ENCODE measurements at places on chromosomes 3 and 15.

GRCh38 chr3:40247714-40248454, 61.6 kb upstream of the EIF1B start:
- DNase-seq = no peak

GRCh38 chr15:45664451-45664850, 29.6 kb downstream of the SQOR start:
- DNase-seq = peak; percentile 45

DNA sequence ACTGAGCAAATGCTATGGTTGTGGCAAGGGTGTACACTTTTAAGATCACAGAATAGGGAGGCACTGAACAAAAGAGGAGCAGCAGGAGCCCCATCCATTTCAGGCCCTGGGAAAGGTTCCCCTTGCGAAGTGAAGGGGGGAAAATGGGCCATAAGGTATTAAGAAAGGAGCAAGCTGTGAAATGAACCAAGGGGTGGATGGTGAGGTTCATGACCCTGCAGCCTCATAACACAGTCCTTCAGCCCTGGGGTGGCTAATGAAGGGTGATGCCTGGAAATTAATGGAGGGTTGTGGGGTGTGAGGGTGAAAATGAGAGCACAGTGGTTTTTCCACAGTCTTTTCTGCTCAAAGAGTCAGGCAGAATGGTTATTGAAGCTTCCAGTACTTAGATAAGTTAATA, 150.1 kb downstream of the PDZRN3 start:
- DNase-seq = no peak

DNA sequence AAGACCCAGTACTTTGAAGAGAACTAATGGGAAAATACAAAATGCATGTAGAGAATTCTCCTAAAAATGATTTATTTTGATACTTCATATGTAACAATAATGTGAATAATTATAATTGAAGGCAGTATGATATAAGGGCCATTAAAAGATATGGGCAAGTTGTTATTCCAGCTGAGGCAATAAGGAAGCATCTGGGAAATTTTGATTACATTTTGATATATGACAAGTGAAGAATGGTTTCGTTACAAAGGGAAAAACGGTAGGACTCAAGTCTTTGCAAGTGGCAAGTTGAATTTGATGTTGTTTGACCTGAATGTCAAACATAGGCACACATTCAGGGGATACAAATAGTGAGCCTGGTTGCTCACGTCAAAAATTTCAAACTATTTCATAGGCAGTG, 137.9 kb upstream of the TP63 start:
- no peak for DNase-seq

DNA sequence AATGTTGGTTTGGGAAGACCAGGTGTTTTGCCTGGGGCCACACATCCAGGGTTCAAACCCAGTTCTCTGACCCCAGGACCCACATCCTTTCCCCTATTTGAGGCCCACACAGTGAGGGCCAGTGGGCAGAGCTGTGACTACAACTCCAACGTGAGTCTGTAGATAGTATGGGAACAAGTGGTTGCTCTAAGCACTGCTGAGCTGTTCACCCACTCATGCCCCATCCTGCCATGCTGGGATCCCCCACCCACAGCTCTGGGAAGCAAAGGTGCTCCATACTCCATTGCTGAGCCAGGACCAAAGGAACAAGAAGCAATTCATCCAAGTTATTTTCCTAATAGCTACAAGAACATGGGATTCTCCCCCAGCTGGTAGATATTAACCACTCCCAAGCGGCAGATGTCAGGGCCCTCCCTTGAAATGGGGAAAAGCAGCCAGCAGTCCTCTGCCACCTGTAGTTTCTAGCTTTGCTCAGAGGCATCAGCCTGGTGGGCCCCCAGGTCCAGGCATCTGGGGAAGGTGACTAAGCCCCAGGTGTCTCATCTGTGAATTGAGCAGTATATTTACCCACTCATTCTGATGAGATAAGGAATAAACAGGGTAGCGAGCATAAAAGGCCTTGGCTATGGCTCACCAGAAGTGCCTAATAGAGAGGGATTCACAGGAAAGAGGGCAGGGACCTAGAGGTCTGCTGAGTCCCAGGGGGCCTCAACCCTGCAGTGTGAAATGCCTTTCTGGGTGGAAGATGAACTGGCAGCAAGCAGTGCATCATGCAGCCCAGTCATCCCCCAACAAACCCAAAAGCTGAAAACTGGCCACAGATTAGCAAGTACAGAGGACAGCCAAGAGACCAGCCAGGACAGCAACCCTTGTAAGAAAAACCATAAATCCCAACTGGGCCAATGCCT, 33.4 kb downstream of the POC1A start:
- DNase-seq = no peak

- peak; percentile 63 for DNase-seq
Observed at GRCh38 chr3:177906126-177906511, 630.1 kb upstream of the KCNMB2 start.

DNA sequence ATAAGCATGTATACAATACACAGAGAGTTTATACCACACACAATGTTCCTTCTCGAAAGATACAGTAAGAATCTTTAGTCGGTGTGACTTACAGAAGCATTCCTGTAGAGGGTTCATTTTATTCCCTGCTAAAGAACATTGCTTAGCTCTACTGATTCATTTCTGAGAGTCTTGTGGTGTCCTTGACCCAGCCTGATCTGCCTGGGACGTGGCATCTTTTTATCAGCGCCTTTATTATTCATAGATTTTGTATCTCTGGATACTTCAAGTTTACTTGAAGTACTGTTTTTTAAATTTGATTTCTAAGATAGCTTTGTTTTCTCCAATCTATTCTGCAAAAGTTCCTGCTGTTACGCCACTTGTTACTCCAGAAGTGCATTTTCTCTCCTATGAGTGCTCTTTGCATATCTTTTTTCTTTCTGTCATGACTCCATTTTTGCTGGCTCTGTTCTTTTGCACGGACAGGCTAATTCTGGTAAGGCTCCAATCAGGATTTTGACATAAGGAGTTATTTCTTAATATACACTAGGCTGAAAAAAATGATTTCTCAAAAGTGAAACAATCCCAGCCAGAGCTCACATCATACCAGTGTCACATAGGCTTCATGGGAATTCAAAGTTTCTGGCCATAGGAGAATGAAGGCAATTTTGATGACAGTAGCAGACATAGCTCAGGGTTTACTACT, 114.5 kb upstream of the TNIK start:
- no peak for DNase-seq

DNA sequence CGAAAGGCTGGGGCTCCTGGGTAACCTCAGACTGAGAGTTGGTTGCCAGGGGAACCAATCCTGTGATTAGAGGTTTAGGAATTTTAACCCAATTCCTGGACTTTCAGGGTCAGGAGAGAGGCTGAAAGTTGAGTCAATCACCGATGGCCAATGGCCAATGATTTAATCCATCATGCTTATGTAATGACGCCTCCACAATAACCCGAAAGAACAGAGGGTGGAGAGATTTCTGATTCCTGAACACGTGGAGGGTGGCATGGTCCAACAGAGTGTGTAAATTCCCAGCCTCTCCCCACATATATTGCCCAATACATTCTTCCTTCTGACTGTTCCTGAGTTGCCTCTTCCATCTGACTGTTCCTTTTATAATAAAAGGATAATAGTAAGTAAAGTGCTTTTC, 137.2 kb upstream of the CBLB start:
- DNase-seq = peak; percentile 52

GRCh38 chr3:124035463-124036121, 43.7 kb upstream of the ROPN1 start:
- DNase-seq = no peak

- DNase-seq = no peak
Observed at GRCh38 chr3:72542781-72543180, 305.5 kb downstream of the SHQ1 start.

DNA sequence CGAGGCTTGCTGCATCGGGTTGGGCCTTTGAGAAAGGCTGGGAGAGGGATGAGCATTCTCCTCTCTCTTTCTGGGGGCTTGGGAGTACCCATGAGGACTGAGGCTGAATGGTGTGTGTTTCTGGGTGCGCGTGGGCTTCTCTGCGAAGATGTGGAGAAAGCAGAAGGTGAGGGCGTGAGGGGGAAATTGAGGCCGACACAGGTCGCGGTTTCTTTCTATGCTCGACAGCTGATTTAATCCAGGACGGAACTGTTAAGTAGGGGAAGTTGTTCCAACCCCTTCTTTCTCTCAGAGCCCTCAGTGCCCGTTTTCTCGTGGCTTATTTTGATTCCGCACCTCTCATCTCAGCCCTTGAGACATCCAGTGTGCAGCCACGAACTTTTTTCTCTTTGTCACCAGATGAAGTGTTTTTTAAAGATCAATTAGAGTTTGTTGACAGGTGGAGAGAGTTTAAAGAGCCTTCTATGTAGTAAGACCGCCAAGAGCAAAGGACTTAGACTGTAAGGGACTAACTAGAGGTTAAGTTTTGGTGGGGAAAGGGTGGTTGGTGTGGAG, 711 bp downstream of the STARD9 start:
- no peak for DNase-seq

DNA sequence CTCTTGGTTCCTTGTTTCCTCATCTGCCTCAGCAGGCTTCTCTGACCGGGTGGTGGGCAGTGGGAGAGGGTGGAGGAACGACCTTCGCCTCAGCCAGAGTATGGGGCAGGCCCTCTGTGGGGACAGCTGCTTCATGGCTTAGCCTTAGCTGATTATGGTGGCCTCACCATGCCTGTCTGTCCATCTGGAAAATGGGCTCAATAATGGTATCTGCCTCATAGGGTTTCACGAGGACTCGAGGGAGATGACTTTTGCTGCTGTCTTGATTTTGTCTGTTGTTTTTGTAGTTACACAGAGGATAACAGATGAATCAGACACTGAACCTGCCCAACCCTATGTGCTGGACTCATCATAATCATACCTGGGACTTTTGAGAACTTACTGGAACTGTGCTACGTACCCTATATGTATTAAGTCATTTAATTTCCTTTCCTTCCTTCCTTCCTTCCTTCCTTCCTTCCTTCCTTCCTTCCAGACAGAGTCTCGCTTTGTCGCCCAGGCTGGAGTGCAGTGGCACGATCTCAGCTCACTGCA, 46.5 kb downstream of the CDC25A start:
- DNase-seq = no peak

DNA sequence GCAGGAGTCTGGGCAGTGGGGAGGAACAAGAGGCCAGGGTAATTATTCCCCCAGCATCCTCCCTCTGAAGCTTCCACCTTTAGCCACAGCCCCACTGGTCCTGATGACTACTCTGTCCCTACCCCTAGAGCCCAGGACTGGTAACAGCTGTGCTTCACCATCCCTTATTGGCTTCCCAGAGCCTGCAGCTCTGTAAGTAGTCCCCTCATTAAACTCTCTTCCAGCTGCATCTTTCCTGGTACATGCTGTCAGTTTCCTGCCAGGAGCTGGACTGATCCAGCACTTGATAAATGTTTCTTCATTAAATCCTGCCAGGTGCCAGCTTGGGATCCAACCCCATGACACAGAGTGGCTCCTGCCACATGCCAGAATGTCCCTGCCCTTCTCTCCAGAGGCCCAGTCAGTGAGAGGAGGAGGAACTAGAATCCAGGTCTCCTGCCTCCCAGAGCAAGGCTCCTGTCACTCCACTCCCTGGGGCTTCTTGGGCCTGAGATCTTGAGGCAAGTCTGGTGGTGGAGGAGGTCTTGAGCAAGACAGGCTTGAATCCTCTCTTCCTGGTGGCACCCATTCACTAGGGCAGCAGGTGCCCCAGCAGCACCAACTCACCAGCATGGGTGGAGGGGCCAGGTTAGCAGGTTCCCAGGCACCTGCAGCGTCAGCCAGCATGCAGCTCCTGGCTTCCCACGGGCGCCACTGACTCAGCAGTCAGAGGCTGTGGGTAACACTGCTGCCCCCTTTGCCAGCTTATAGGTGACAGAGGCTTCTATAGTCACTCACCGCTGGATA, 27.6 kb downstream of the FBXW12 start:
- DNase-seq = no peak

DNA sequence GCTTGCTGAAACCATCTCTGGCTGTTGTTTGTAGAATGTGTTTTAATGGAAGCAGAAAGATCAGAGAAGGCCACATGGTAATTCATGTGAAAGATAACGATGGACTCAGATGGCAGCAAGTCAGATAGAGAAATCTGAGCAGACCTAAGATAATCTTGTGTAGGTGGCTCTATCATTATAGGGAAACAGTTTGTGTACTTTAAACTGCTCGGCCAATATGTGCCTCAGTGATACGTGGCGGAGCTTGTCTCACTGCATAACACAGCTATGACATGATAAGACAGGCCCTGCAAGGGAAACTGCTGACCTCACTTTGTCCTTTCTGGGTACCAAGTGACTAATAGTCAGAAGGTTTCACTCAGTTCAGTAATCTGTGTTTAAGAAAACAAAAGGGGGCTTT, 51.0 kb downstream of the MME start:
- peak; percentile 21 for DNase-seq

DNA sequence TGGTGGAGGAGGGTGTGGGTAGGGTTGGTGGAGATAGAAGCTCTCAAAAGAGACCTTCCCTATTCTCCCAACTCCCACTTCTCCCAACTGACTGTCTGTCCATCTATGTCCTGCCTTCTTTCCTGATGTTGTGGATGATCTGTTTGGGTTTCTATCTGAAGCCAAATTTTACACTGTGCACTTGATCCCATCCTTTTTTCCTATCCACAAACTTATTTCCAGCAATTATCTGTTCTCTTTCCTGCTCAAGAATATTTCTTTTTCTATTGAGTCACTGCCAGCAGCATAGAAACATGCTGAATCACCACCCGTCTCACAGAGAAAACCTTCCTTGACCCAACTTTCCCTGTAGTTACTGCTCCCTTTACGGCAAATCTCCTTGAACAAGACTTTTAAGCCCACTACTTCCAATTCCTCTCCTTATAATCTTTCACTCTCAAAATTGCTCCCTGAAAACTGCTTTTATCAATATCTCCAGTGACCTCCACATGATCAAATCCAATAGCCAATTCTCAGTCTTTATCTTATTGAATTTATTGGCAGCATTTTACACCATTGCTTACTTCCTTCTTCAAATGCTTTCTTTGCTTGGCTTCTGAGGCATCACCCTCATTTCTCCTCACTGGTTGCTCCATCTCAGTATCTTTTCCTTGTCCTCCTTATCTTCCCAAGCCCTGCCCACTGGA, 141.2 kb upstream of the SLC7A14 start:
- no peak for DNase-seq

GRCh38 chr3:180417241-180417640, 184.7 kb upstream of the TTC14 start:
- no peak for DNase-seq

GRCh38 chr3:137330246-137330645, 372.5 kb downstream of the IL20RB start:
- no peak for DNase-seq

DNA sequence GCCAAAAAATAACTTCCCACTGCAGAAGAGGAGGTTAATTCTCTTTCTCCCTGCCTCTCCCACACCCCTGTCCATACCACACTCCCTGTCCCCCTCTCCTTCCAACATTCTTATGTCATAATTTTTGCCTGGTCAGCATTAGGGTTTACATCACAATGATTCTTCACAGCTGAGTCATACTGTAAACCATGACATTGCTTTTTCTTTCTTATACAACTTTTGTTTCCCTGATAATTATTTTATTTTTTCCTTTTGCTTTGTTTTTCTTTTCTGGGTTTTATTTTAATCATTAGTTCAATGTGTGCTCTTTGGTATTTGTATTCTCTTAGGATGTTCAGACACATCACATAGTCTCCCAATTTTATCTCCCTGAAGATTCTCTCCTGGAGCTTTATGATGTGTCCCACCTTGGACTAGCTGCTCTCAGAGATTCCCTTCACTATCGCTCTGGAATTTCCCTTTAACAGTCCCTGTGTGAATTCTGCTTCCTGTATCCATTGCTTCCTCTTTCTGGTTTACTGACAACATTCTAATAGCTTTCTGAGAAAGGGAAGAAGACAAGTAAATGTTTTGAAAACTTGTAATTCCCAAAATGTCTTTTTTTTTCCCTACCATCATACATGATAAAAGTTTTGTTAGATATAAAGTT, 70.7 kb downstream of the SOX2 start:
- no peak for DNase-seq
